ENCODE measurements at places on chromosomes 1 and 21. TPM values are rescaled to one million over a fixed set of nuclear protein-coding genes. Genes with fewer than 3 reads are reported as not detected.

GRCh38 chr1:94983171-94983739 is 56.3 kb upstream of the CNN3 start:
- no peak for DNase-seq

DNA sequence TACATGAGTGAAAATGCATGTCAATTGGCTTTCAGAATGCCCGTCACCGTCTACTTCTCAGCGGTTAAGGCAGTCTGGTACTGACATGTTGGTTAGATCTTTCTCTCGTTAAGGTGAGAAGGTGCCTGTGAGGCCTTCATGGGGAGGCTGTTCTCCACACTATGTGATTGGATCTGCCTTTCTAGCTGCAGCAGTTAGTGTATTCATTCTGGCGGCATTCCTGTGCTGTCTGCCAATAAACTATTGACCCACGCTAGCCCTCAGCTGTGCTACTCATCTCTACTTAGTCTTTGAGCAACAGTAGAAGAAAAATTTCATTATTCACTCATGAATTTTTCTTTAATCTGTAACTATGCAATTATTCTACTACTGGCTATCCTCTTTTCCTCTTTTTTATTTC is 32.0 kb downstream of the CCSAP start:
- no peak for DNase-seq

- no peak for DNase-seq
These were observed 31.6 kb upstream of the SOX13 start for GRCh38 chr1:204041232-204041767.

DNA sequence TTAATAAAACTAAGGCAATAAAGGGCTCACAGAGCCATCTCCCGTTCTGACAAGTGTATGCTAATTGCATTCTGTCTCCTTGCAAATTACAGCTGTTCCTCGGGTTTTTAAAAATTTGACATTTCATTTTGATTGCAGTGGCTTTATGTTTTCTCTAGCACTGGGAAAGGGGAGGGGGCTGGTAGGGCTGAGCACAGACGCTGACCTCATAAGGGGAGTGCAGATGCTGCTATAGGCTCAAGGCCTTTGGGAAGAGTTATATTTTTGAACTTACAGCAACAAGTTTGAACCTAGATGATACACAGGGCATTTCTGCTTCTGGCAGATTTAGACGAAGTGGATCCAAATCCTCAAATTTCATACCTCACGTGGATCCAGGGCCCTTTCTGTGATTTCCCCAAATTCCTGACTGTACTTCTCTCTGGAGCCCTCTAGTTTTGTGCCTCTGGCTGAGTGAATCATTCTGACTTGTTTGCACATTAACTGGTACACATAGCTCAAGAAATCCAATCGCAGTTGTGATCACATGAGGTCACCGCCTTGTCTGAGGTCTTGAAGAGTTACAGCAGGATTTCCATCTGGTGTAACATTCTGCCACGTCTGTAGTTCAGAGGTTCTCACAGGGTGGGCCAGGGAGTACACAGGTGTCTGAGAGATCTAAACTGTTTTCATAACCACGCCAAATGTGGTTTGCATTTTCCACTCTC is 230.3 kb downstream of the C1orf94 start:
- DNase-seq: no peak

GRCh38 chr1:181482521-181483284 is 614 bp upstream of the CACNA1E start:
- no peak for DNase-seq

- no peak for DNase-seq
These were observed 100.0 kb downstream of the ELAVL4 start for GRCh38 chr1:50208756-50209155.

- DNase-seq: no peak
These were observed 15.9 kb downstream of the RGS5 start for GRCh38 chr1:163186862-163187261.

- DNase-seq: no peak
These were observed 100.5 kb downstream of the NGF start for GRCh38 chr1:115237507-115237906.

DNA sequence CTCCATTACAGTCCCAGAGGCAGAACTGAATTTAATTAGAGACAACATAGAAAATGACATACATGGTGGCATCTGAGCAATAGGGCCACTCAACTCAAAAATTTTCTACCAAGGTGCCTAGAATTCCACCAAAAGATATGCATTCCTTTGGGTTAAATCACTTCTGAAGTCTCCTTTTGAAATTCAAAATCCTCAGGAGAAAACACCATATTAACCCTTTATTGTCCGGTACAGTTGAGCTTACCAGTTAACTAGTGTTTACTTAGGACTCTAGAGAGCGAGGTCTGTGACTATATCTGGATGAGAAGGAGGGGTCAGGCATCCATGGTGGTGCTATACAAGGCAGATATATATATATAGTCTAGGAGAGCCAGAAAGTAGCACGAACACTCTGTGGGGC is 355.6 kb upstream of the CAMK1G start:
- no peak for DNase-seq

GRCh38 chr21:34313116-34313515 is 50.7 kb upstream of the KCNE2 start:
- no peak for DNase-seq

DNA sequence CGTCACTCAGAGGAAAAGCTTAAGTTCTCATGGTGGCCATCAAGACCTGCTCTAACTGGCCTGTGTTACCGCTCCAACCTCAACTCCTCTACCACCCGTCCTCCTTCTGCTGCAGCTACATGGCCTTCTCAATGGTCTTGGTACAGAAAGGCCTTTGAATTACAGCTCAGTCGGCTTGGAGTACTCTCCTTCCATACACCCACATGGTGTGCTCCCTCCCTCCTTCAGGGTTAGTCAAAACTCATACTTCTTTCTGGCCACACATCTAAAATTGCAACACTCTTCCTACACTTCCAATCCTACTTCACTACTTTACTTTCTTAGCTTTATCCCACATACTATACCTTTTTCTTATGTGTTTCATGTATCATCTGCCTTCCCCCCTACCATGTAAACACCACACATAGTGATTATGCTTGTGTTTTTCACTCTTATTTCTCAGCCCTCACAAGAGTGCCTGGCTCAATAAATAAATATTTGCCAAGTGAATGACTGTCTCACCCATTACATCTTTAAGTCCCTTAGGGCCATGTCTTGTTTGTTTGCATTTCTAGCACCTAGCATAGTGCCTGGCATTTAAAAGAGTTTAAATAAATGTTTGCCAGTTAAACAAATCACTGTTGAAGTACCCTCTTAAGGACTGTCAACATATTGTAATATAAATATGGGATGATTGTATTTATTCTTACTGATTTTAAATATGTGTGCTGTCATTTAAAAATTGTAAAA is 37.6 kb upstream of the HMCN1 start:
- no peak for DNase-seq

- DNase-seq: no peak
These were observed 2.3 kb downstream of the FUBP1 start for GRCh38 chr1:77976433-77977076.

DNA sequence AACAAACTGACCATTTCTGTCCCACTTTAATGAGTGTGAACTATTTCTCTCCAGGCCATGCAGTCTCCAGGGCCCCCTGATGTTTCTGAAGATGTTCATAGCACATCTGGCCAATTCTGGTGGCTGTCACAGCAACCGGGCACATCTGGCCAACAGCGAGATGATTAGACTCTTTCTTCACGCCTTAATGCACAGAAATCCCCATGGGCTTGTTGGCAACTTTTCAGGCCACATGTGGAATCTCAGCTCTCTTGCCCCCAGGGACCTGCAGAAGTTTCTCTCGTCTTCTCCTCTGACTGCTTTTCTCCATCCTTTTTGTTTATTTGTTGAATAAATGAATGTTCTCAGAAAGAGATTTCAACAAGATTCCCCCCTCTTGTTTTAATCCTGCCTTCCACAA is 71.2 kb upstream of the HMGB4 start:
- DNase-seq: no peak

DNA sequence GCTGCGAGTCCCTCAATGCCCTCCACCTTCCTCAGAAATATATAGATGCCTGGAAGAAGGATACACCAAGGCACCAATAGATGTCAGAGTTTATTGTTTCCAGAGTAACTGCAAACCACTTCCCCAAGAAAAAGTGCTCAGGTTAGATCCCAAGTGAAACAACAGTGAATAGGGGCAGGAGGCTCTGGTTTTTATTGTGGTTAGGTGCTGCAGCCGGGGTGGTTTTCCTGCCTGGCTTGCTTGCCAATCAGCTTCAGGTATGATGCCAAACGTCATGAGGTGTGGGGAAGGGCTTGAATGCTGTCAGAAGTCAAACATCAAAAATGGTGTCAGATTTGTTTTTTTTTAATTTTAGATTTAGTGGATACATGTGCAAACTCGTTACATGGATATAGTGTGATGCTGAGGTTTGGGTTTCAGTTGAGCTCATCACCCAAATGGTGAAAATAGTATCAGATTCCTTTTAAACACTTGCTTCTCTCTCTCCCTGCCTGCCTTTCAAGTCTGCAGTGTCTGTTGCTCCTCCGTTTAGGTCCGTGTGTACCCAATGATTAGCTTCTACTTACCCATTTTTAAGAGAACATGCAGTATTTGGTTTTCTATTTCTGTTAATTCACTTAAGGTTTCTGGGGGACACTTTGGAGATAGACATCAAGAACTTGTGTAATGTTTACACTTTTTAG is 1317.0 kb downstream of the MRPL39 start:
- no peak for DNase-seq

GRCh38 chr1:6456800-6457466 is 9.0 kb downstream of the TNFRSF25 start:
- DNase-seq: no peak

- no peak for DNase-seq
These were observed 43.5 kb downstream of the LGR6 start for GRCh38 chr1:202237052-202237451.

- DNase-seq: no peak
These were observed 355.9 kb downstream of the PTPRU start for GRCh38 chr1:29592261-29592615.

DNA sequence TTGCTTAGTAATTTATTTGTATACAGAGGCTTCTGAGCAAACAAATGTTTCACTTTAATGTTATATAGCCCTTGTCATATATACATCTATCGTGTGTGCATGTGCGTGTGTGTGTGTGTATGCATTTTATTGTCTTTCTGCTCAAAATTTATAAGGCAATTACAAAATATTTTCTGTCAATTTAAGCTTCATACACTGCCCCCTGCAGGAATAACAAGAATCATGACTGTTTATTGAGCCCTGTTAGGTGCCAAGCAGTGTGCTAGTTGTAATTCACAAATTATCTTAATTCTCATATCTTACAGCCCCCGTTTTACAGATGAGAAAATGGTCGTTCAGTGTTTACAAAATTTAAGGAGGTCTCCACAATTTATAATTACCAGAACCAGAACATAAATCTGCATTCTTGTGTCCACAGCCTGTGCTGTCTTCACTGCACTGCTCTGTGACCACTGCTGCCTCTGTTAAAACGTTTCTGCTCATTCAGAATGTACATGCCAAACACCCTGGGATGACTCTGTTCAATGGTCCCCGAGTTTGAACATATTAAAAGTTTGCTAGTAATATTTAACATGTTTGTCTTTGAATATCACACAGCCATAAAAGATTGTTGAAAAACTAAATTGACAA is 181.3 kb downstream of the ATP6V1G3 start:
- DNase-seq: no peak

GRCh38 chr1:86913399-86913895 is 479 bp downstream of the SELENOF start:
- no peak for DNase-seq

Gene GBP5
- total RNA-seq: 0.20 TPM

Gene ADARB1
- 30.6 TPM for total RNA-seq

Gene CENPF
- 68.2 TPM for total RNA-seq

Gene AMY1C
- not detected for total RNA-seq
